ENCODE measurements at places on chromosomes 5 and 9.

DNA sequence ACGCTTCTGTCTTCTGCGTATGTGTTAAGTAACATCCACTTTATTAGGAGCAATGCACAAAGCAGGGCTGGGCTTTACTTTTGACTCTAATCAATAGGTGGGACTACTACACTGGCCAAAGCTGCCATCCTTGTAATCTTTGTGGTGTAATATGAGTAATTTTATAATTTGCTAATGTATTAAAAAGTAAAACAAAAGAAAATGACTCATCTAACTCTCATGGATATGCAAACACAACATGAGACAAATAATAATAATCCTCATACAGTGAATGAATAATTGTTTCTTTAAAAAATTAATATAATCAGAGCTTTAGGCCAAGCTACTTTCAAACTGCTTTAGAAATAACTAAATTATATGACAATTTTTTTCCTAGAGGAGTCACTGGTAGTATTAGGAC, 90.7 kb downstream of the NR3C1 start:
- DNase-seq = no peak

DNA sequence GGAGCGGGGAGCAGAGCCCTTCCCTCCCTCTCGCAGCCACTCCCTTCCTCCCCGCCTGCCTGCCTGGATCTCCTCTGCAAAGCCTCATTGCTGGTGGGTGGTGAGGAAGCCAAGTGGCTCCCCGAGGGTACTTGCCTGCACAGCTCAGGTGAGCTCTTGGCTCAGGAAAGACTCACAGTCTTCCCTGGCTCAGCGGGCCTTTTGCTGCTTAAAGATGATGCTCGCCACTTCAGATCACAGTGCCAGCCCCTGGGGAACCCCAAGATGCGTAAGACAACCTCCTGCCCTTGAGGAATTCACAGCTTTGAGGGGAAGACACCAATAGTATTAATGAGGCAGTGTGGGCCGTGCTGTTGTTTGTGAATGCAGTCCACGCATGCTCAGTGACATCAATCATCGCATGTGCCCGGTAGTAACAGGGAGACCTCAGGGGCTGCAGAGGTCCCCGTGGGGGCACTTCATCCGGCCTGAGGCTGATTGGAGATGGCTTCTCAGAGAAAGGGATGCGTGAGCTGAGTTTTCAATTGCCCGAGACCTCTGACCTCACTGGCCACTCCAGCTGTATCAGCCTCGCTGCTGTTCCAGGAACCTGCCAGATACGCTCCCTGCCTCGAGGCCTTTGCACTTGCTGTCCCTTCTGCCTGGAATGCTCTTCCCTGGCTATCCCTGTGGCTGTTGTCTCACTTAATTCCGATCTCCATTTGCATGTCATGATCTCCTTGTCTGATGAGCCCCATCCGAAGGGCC, 36.8 kb downstream of the ERGIC1 start:
- DNase-seq = no peak

- no peak for DNase-seq
Measured at GRCh38 chr5:113232221-113232620, 202.6 kb downstream of the TSSK1B start.

- DNase-seq = no peak
Measured at GRCh38 chr5:135670588-135670987, 91.8 kb upstream of the CXCL14 start.

DNA sequence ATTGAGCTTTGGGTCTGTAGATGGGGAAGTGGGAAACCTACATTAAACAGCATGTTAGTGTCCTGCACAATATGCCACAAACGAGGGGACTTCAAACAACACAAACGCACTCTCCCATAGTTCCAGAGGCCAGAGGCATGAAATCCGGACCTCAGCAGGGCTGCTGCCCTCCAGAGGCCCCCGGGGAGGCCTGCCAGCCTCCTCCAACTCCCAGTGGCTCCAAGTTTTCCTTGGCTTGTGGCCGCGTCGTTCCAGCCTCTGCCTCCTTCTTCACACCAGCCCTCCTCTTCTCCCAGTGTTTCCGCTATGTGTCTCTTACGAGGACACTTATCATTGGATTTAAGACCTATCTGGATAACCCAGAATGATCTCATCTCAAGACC, 13.3 kb upstream of the COL5A1 start:
- no peak for DNase-seq

DNA sequence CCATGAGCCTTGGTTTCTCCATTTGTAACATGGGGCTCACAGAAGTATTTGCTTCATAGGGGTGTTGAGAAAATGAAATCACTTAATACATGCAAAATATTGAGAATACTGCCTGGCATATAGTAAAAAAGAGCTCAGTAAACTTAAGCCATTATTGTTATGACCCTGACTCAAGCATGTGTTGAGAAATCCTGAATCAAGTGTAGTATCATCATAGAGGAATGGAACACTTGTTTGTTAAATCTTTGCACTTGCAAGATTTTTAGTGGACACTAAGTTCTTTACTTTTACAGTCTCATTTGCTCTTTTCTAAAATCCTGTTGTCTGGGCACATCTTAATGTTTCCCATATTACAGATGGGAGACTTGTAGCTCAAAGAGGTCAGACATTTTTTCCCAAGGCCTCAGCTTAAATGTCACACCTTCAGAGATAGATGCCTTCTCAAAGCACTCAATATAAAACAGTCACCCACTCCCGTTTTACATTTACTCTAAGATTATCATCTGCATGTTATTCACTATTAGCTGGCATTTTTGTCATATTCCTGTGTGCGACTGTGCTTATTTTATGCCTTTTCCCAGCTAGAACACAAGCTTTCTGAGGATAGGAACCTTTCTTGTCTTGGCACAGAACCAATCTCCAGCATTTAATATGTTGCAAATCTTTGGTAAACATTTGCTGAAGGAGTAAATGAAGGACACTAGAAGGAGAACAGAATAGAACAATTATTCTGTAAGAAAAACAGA, 250.0 kb upstream of the TNC start:
- no peak for DNase-seq

GRCh38 chr9:134590240-134591081, 51.1 kb upstream of the COL5A1 start:
- DNase-seq = no peak

GRCh38 chr5:172929371-172929838, 29.8 kb upstream of the RPL26L1 start:
- DNase-seq = no peak

DNA sequence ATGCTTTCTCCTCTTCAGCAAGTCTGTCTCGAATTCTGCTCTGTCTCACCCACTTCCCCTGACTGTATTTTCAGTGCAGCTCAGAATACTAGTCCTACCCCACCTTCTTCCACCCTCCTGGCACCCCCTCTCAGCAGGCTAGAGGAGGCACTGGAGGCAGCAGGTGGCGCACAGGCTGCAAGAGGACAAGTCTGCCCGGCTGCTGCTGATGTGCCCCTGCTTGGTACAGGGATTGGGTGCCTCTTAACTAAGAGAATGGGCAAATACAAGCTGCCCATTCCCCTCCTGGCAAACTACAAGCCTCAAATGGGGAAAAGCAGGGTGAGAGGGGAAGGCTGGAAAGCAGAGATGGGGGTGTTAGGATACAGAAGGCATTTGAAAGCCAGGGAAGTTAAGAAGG, 5.1 kb downstream of the TLN1 start:
- no peak for DNase-seq

- no peak for DNase-seq
Measured at GRCh38 chr9:112248722-112249121, 73.6 kb upstream of the SUSD1 start.
